ENCODE measurements at places on chromosomes 4 and X.

DNA sequence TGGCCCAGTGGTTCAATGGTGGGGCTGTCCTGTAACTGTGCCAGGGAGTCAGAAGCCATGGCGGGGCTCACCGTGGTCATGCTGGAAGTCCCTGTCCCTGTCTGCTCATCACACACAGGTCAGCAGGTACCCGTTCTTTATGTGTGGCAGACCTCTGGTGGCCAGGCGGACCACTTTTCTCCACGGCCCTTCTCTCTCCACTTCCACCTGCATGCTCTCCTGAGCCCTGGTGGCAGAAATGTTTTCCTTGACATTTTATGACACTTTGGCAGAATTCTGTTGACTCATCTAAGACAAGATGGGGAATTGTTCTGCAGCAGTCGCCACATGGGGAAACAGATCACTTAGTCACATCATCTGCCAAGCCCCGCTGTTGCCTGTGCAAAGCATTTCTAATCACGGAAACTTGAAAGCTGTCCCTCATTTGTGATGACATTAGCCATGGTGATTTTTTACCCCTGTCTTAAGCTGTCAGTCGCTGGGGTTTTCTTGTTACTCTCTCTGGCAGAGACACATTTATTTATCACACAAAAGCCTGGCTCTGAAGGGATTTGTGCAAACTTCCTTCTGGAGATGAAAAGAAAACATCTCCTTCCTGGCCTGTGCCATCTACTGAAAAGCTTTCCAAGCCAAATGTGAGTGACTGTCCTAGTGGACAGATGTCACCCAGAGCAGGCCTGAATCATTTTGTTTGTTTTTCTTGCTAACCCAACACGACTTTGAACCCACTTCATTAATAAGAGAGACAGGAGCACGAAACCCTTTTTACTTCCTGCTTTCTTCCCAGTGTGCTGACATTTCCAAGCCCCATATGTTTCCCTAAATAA is 38.8 kb upstream of the STIM2 start:
- DNase-seq = no peak

DNA sequence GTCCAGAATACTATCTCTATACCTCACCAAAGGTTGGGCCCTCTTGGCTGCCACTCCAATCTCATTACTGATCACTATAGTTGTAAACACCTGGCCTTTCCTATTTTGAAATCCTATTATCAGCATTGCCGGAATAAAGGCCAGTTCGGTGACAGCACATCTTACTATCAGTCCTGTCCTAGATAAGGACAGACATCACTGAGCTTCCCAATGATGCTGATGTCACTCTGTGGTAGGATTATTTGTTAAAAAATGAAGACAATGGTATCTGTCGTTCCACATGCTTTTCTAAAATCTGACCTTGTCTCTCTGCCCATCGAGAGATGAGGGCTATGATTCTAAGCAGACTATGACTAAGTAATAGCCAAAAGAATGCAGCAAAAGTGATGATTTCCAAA is 260.4 kb downstream of the PDGFC start:
- DNase-seq = no peak

- no peak for DNase-seq
These were observed 27.3 kb upstream of the ACSL4 start for GRCh38 chrX:109760209-109760921.

DNA sequence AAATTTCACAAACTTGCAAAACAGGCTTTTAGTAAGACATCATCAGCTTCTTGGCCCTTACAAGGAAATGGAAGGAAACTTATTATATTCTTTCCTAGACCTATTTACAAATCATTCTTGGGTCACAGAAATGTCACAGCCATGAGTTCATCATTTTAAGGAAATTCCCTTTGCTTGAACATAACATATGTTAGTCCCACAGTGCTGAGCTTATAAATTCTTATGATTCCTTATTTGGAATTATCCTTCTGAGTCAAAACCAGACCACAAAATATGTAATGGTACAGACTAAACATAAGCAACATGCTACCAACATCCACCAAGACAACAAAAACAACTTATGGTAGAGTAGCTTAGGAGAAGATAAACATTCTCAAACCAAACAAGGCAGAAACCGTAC is 236.9 kb upstream of the CTSO start:
- DNase-seq = no peak

GRCh38 chr4:70660106-70660505 is 6.2 kb downstream of the JCHAIN start:
- DNase-seq = no peak

DNA sequence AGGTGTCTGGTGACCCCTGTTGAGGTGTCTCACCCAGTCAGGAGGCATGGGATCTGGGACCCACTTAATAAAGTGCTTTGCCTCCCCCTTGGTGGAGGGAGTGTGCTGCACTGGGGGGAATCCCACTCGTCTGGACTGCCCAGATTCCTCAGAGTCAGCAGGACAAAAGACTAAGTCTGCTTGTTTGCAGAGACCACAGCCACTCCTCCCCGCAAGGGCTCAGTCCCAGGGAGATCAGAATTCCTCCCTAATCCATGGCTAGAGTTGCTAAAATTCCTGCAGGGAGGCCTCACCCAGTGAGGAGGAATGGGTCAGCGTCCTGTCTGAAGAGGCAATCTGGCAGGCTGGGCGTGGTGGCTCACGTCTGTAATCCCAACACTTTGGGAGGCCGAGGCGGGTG is 442.2 kb downstream of the PABPC4L start:
- DNase-seq = no peak

DNA sequence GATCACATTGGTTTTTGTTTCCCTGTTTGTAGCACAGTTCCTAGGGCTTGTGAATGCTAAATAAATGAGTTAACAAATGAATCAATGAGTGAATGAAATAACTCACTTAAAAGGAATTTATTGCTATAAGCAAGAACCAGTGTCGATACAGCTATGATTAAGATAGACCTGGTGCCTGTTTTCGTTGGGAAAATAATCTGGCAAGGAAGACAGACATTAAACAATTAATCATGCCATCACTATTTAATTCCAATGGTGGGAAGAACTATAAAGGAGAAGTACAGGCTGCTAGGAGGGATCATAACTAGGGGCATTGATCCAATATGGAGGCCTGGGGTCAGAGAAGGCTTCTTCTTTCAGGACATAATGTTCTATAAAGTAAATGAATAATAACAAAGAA is 4.5 kb upstream of the CBR4 start:
- DNase-seq = no peak

DNA sequence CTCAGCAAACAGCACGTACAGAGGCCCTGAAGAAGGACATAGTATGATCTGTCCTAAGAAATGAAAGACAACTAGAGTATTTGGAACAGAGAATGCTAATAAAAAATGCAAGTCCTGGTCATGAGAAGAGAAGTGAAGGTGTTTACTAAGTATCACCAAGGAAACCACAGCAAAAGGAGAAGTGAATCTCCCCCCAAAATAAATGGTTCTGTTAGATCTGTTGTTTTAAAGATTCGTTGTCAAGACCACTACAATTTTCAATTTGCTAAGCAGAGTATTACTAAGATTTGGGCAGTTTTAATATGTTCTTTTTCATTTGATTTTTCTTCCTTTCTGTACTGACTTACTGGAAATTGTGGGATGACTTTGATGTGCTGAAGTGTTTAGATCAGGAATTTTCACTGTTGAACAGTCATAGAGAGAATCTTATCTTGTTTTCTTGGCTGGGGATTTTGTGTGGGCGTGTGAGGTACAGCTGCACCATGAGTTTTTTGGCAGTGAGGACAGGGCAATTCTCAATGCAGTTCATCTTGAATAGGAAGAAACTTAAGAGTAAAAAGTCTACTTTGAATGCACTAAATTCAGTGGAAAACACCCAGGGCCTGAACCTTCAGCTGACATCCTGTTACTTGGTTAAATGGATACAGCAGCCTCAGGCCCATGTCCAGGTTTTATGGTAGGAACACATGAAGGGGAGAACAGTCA is 132.2 kb downstream of the STIM2 start:
- DNase-seq = no peak

GRCh38 chrX:41921492-41922430 is 1.6 kb downstream of the CASK start:
- peak; percentile 22 for DNase-seq

DNA sequence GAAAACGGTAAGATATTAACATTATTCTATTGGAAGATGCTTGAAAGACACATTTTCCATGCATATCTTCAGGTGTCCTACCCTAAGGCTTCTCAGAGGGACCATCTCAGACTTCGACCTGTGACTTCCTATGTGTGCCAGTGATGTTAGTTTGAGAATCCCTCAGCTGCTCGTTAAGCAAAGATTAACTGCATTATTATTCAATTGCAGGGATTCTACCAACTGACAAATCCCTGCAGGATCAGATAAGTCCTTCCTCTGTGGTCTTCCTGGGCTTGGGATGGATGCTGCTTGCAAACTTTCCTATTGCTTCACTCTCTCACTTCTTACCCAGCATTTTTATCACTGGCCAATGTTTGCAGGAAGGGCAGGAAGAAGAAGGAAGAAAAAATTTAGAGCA is 83.0 kb upstream of the PPARGC1A start:
- no peak for DNase-seq

DNA sequence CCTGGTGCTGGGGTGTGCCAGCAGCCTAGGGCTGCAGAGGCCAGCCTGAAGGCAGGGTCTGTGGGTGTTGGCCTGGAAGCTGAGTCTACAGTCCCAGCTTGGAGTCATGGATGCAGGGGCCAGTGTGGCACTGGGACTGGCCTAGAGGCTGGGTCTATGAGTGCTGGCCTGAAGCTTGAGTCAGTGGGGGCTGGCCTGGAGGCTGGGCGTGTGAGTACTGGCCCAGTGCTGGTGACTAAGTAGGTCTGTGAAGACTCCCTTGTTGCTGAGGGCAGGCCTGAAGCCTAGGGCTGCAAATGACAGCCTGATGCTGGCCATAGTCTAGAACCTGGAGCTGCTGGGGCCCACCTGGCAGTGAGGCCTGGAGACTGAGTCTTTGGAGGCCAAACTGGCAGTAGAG is 31.3 kb upstream of the ALG13 start:
- no peak for DNase-seq

GRCh38 chrX:18548996-18549395 is 122.9 kb downstream of the RS1 start:
- no peak for DNase-seq

DNA sequence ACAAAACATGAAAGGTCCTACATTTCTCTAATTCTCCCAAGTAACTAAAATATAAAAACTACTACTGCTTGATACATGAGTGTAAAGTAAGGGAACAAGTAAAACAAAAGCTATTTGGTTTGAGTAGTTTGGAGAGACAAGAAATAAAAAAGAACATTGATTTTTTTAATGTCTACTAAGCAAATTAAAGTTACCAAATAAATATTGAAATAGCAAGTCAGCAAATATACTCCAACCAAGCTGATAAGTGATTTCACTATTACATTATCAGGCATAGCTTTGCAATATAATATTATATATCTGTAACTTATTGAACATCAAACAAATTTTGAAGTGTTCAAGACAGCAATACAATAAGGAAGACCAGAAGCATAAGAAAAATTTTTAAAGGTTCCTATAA is 60.3 kb downstream of the LCORL start:
- DNase-seq = no peak

GRCh38 chrX:45540181-45540580 is 339.5 kb upstream of the DIPK2B start:
- DNase-seq = no peak

GRCh38 chrX:25531096-25531495 is 515.3 kb upstream of the ARX start:
- no peak for DNase-seq

DNA sequence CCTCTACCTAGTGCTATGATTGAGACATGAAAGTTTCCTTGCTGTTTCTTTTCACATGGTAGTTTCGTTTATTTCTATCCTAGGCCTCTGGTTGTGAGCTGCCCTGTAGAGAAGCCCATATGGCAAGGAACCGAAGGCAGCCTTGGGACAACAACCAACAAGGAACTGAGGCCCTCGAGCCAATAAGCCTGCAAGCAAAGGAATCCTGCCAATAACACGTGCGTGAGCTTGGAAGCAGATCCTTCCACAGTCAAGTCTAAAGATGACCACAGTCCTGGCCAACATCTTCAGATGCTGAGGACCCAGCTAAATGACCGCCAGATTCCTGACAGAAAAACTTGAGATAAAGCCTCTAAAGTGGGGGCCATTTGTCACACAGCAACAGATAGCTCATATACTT is 100.4 kb upstream of the FAM9B start:
- no peak for DNase-seq

GRCh38 chr4:20764366-20764992 is 64.2 kb downstream of the PACRGL start:
- no peak for DNase-seq

DNA sequence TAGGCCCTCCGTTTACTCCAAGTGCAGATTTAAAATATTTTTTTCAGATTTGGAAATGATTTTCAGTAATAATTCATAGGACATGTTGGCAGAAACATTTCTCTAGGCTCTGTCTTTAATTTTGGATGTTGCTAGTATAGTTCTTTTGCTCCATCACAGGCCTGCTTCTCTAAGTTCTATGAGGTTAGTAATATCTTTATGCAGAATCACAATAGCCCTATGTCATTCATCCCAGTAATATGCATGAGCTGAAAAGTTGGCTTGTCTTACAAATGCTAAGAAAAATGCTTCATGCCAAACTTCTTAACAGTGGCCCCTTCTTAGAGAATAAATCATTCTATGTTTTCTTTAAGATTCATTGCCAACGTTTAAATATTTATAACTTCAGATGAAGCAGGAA is 148.3 kb upstream of the TLL1 start:
- no peak for DNase-seq

GRCh38 chr4:12562021-12562420 is 922.1 kb downstream of the RAB28 start:
- DNase-seq = no peak

Measured in activated T-helper 9 cell treated with anti-CD3 and anti-CD28 coated beads, Interleukin-2, amount 50 U/mL, for 16 hours (primary cell).